Mammary epithelial cell (primary cell): ENCODE measurements at places on chromosomes 6 and 20. TPM values are rescaled to one million over a fixed set of nuclear protein-coding genes. Genes with fewer than 3 reads are reported as not detected.

COL19A1 gene
- 0.17 TPM for total RNA-seq

F13A1 gene
- total RNA-seq = not detected in 2 replicates

EBF4 gene
- not detected in 2 replicates for total RNA-seq

POLH gene
- total RNA-seq = 46.8 and 50.3 TPM in 2 replicates

LAMA2 gene
- total RNA-seq = 0.50 TPM

CALHM5 gene
- 0.50 TPM for total RNA-seq

GLYATL3 gene
- not detected for total RNA-seq

PHACTR3 gene
- 10.1 and 11.1 TPM in 2 replicates for total RNA-seq

SYNE1 gene
- 87.7 TPM for total RNA-seq

CD83 gene
- total RNA-seq = 2.1 and 4.4 TPM in 2 replicates

RRAGD gene
- total RNA-seq = 1.1 and 1.8 TPM in 2 replicates

GNAS-AS1 gene
- total RNA-seq = 0.13 and 0.73 TPM in 2 replicates

FOXS1 gene
- total RNA-seq = not detected in 2 replicates

WFDC10A gene
- total RNA-seq = not detected in 2 replicates

PRL gene
- total RNA-seq = not detected

CAP2 gene
- total RNA-seq = 7.2 TPM

COL21A1 gene
- total RNA-seq = 0.50 TPM

ADRM1 gene
- total RNA-seq = 139 TPM

ME1 gene
- total RNA-seq = 28.8 TPM

MCHR2 gene
- total RNA-seq = not detected

GCNT2 gene
- total RNA-seq = 0.33 TPM

SRMS gene
- not detected in 2 replicates for total RNA-seq
